ENCODE measurements at places on chromosomes 13 and 19.

DNA sequence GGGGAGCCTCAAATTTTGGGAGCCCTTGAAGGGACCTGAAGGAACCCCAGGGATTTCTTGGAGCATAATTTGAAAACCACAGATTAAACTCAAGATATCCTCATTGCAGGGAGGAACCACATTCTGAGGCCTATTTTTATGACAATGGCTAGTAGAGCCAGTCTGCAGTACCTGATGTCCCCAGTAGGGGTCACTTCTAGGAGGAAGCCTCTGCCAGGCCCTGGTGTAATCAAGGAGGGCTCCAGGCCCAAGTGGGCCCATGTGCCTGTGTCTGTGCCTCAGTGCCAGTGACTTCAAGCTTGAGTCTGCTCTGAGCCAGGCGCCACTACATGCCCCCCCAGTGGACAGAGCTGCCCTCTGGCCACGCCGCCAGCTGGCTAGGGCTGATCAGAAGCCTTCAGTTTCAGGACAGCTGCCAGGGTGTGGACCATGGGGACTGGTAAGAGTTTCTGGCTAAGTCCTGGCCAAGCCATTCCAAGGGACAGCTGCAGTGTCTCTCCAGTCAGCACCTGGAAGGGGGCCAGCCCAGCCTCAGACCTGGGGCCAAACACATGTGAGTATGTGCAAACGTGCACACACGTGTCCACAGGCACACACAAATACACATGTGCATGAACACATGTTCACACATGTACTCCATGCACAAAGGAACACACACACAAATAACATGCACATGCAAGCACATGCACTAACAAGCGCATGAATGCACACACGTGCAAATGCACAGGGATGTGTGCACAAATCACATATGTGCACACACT is 20.5 kb upstream of the SLC7A10 start:
- no peak for DNase-seq

DNA sequence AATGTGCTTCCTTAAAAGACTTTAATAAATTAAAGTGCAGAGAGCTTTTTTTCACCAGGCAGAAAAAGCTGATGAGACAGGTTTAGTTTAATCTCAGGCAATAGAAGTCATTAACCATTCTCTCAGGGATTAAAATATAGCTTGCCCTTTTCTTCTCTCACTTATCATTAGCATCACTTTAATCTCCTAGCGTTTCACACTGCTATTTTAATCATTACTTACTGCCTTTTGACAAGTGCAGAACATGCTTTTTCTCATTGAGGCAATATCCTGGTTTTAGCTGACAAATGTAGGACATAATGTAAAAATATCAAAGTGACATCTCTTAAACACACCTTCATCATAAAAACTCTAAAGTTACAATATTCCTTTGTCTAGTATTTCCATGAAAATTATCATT is 94.6 kb downstream of the DACH1 start:
- no peak for DNase-seq

DNA sequence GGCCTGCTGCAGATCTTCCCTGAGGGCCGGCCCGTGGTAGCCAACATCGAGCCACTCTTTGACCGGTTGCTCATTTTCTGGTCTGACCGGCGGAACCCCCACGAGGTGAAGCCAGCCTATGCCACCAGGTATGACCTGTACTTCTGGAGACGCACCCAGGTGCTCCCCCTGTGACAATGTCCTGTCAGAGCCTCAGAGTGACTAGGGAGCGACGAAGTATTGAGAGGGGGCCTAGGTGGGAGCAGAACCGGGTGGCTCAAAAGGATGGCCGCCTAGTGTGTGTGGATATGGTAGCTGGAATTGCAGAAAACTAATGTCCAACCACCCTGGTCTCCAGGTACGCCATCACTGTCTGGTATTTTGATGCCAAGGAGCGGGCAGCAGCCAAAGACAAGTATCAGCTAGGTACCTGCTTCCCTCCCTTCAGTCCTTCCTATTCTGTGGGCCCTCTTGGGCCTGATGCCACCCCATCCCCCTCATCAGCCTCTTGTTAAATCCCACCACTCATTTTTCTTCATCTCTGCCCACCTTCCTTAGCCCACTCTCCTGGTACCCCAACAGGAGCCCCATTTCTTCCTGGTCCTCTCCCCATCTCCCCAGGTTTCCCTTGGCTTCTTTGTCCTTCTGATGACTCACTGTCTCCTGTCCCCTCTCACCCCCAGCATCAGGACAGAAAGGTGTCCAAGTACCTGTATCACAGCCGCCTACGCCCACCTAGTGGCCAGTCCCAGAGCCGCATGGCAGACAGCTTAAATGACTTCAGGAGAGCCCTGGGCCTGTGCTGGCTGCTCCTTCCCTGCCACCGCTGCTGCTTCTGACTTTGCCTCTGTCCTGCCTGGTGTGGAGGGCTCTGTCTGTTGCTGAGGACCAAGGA is 8.4 kb downstream of the EGLN2 start:
- DNase-seq, result no peak

DNA sequence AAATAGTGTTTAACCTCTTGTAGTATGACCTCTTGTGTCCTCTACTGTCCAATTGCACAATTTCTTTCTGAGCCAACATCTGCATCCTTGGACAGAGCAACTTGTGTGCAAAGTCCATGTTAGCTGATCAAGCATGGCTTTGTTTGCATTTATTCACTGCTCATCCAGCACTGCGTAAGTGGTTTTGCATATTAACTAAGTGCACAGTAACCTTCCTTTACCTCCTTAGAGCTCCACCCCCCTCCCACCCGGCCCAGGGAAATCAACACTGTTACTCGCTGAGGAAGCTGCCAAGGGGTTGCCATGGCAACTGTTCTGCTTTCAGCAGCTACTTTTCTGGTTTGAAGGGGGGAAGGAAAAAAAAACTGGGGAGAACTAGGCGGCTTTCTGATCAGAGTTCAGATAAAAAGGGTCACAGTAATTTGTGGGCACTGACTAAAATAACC is 153.5 kb upstream of the KLF12 start:
- peak; percentile 76 for DNase-seq

GRCh38 chr13:35489050-35489449 is 12.6 kb upstream of the MAB21L1 start:
- no peak for DNase-seq

- DNase-seq, result no peak
Observed at GRCh38 chr19:30887042-30887441, 462.2 kb downstream of the TSHZ3 start.

DNA sequence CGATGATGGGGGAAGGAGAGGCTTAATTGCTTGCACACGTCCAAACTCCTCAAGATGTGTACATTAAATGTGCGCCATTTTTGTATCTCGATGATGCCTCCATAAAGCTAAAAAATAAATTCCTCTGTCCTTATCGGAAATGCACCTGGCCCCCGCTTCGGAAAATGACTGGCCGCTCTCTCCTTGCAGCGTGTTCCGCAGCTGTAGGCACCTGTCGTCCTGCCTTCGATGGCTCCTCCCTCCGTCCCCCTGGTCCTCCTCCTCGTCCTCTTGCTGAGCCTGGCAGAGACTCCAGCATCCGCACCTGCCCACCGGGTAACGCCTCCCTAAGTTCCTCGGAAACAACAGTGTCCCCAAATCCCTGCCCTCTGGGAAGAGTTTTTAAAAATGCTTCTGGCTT is 1.1 kb downstream of the GALP start:
- no peak for DNase-seq

DNA sequence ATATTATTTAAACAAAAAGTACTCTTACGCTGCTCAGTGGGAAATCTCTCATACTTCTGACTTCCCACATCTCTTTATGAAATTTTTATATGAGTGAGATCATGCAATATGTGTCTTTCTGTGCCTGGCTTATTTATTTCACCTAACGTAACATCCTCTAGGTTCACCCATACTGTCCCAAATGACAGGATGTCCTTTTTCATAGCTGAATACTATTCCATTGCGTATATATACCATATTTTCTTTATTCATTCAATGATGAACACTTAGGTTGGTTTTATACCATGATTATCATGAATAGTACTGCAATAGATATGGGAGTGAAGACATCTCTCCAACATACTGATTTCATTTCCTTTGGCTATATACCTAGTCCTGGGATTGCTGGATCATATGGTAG is 57.8 kb upstream of the TPP2 start:
- DNase-seq, result no peak

GRCh38 chr13:20359335-20359734 is 127.2 kb upstream of the GJB6 start:
- no peak for DNase-seq

GRCh38 chr19:47152632-47153031 is 22.0 kb downstream of the SAE1 start:
- no peak for DNase-seq

GRCh38 chr13:66214467-66214866 is 1015.7 kb downstream of the PCDH9 start:
- no peak for DNase-seq

DNA sequence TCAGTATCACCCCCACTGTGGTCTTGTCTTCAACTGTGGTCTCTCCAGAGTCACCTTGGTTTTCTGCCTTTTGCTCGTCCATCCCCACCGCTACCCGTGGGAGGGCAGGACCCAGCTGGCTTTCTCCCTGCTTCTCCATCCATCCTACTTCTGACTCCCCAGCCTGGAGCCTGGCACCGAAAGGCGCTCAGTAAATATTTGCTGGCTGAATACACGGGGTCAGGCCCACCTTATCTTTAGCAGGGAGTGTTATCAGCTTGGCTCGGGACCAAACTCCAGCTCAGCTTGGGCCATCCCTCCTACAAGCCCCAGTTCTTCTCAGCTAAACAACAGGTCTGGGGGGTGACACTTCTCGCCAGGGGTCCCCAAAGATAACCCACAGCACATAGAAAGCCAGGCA is 62.0 kb upstream of the KLF2 start:
- no peak for DNase-seq

DNA sequence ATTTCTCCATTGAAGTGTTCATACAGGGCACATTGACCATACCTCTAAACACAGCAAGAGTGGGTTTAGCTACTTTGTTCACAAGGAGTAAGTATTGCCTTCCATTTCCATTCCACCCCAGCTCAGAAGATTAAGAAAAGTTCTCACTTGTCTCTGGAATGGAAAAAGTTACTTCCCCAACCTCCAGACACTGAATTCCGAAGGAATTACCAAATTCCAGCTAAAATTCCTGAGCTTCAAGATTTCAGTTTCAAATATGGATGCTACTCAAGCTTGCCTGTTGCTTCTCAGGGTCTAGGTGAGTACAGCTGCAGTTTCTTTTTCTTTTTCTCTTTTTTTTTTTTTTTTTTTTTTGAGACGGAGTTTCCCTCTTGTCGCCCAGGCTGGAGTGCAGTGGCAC is 33.6 kb downstream of the TEX26 start:
- no peak for DNase-seq

Measured in tibial artery (tissue), 4 donors.